ENCODE measurements at places on chromosomes 1 and 21.

DNA sequence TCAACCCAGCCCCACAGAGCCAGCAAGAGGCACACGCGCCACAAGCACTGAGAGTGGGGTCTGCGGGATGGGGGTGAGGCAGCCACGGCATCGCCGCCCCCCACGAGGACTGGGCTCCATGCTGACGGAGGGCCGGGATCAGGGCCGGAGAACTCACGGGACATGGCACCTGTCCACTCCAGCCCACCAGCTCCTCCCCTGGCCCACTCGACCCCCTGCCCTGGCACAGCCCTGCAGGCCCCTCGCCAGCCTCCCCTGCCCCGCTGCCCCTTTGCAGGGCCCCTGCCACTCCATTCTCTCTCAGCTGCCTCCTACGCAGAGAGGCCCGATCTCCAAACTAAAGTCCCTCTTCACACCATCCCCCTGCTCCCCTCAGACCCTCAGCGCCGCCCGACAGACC lies 134.0 kb downstream of the NPHP4 start:
- DNase-seq, result no peak

- no peak for DNase-seq
These were observed 42.4 kb upstream of the FMO2 start for GRCh38 chr1:171142416-171143385.

DNA sequence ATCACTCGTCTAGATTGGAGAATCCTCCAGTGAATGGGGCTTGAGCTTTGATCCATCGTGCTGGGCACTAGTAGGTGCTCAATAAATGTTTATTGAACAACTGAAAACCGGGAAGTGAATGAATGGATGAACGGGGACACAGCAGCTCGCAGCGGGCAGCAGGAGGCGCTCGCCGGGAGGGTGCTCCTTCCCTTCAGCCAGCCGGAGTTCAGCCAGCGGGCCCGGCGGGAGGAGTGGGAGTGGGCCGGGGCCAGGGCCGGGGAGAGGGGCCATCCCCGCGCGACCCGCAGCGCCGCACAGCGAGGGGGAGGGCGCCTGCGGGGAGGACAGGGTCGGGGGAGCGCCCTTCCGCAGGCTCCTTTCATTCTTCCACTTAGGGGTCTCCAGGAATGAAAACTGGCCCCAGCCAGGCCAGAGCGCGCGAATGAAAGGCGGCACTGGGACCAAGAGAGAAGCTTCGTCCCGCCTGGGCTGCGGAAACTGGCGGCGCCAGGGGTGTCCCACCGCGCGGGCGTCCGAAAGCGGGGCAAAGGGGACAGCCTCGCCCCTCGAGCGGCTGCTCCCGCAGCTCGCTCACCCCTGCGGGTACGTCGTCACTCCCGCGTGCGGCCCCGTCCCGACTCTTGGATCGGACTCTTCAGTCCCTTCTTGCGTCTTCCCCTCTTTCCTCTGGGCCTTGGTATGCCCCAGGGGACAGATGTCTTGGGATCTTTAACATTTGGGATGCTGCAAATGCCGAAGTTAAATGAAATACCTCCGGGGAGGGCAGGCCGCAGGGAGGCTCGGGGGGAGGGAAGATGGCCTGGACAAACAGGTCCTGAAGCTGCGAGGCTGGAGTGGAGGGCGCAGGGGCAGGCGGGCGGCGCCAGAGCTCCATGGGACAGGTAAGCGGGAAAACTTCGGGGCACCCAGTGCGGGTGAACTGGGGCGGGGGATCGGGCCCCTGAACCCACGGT lies 3.6 kb upstream of the INAVA start:
- DNase-seq, result peak; percentile 26

GRCh38 chr1:25473653-25474225 lies 43.0 kb downstream of the MACO1 start:
- DNase-seq, result no peak

GRCh38 chr1:193626695-193627094 lies 440.3 kb upstream of the B3GALT2 start:
- no peak for DNase-seq

DNA sequence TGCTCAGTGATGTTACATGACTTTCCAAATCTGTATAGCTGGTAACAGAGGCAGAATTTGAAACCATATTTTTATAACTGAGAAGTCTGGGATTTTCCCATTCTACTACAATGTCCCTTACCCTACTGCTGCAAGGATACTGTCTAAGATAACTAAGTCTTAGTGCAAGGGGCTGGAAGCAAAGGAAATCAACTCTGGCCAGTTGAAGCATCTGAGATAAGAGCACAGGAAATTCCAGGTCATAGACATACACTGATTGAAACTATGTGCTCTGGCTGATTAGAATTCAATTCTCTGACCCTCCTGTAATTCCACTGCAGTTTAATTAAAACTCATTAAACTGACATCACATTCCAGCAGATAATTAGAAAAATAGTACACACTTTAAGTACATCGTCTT lies 267.7 kb upstream of the C1orf87 start:
- no peak for DNase-seq

GRCh38 chr1:233655301-233655740 lies 41.4 kb downstream of the KCNK1 start:
- no peak for DNase-seq

GRCh38 chr1:63718541-63718970 lies 55.3 kb upstream of the ROR1 start:
- DNase-seq, result no peak

- DNase-seq, result no peak
These were observed 790 bp downstream of the RPS8 start for GRCh38 chr1:44775930-44776729.

DNA sequence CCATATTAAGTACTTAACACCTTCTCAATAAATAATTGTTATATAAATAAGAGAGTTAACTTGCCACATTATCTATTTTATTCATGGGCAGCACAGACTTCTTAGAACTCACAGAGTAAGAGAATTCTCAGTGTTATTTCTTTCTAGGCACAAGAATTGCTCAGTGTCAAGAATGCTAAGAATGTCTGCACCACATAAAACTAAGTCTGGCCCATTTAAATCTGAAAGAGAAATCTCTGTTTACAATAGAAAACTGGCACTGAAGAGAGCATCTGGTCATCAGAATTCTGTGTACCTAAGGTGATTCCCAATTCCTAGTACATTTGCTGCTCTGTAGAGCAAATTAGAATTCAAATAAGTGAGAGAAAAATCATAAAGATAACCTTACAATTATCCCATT lies 3.8 kb downstream of the OR10K2 start:
- no peak for DNase-seq

GRCh38 chr21:35942211-35943144 lies 117.8 kb downstream of the SETD4 start:
- DNase-seq, result no peak

DNA sequence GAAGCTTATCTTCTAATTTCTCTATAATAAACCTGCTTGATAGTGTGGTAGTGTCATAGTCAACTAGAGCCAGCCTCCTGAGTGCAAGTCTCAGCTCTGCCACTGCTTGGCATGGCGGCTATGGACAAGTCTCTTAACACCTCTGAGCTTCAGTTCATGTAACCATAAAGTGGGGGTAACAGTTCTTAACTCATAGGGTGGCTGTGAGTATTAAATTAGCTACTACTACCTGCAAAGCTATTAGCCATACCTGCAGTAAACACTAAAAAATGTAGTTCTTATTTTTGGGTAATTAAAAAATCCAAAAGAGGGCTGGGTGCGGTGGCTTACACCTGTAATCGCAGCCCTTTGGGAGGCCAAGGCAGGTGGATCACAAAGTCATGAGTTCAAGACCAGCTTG lies 2.2 kb upstream of the CDC42 start:
- DNase-seq, result no peak

- DNase-seq, result no peak
These were observed 11.7 kb upstream of the ANGPTL3 start for GRCh38 chr1:62585469-62586155.

All from stimulated activated naive CD8-positive, alpha-beta T cell treated with anti-CD3 and anti-CD28 coated beads, Interleukin-15, Interleukin-2, amounts not matched to agents 100 U/mL and 50 U/mL, for 24 hours (primary cell).